ENCODE measurements at places on chromosomes 5 and 9.

- DNase-seq, result no peak
These were observed 119.0 kb downstream of the MAT2B start for GRCh38 chr5:163624431-163624830.

- DNase-seq, result no peak
These were observed 351.2 kb downstream of the RAB3C start for GRCh38 chr5:58933891-58934628.

DNA sequence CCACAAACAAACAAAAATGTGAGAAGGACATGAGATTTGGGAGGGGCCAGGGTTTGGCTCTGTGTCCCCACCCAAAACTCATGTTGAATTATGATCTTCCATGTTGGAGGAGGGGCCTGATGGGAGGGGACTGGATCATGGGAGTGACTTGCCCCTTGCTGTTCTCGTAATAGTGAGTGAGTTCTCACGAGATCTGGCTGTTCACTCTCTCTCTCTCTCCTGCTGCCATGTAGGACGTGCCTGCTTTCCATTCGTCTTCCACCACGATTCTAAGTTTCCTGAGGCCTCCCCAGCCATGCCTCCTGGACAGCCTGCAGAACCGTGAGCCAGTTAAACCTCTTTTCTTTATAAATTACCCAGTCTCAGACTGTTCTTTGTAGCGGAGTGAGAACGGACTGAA is 118.7 kb downstream of the RXRA start:
- DNase-seq, result no peak

- no peak for DNase-seq
These were observed 12.3 kb upstream of the SPOUT1 start for GRCh38 chr9:128841694-128842492.

DNA sequence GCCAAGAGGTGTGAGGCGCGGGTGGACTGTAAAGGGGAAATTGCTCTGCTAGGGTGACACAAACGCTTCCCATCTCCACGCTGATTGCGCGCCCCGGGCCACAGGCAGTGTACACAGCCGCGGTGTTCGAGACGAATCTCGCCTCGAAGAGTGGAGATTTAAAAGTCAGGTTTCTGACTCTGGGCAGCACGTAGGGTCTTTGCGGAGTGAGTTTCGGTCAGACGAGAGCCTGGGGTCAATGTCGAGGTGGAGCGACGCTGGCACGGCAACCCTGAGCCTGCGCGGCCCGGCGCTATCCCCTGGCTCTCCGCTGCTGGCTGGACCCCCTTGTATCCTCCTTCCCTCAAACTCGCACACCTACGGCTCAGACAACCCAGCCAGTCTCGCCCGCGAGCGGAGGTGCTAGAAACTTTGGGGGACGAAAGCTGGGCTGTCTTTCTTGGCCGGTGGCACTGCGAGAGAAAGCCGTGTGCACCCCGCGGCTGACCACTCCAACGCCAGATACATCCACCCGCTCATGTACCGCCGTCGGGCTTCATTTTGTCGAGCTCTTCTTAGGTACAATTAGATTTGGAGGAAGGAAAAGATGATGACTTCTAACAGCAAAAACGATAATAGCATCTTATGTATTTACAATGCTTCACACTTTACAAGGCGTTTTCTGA is 5.4 kb upstream of the FOXB2 start:
- DNase-seq, result no peak

GRCh38 chr5:71938895-71939294 is 168.4 kb upstream of the MAP1B start:
- DNase-seq, result no peak

DNA sequence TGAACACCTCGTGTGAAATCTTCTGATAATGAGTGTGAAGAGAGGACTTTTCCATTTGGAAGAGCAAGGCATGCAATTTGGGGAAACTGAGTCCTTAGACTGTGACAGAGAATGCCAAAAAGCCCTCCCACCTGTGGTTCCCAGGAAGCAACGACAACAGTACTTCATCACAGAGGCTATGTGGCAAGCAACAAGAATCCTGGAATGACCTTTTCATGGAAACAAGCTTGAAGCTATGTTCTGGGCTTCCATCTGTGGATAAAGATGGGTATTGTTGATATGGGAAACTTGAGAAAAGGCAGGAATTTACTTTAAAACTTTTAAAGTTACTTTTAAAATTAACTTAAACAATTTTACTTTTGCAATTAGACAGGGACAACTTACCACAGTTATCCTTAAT is 131.2 kb upstream of the ANKH start:
- DNase-seq, result no peak

DNA sequence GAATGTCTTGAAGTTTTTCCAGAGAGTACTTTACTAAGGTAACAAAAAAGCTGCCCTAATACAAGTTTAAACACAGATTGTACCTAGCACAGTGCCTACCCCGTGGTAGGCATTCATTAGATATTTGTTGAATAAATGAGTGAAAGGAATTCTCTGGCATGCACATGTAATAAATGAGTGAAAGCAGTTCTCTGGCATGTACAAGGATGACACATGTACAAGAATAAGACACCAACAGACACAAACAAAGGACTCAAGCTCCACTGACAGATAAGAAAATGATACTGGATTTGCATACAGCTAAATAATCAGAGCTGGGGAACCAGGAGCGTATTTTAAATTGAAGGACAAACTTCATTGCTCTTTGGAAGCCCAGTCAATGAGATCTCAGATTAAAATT is 535.8 kb downstream of the EFNA5 start:
- DNase-seq, result no peak

DNA sequence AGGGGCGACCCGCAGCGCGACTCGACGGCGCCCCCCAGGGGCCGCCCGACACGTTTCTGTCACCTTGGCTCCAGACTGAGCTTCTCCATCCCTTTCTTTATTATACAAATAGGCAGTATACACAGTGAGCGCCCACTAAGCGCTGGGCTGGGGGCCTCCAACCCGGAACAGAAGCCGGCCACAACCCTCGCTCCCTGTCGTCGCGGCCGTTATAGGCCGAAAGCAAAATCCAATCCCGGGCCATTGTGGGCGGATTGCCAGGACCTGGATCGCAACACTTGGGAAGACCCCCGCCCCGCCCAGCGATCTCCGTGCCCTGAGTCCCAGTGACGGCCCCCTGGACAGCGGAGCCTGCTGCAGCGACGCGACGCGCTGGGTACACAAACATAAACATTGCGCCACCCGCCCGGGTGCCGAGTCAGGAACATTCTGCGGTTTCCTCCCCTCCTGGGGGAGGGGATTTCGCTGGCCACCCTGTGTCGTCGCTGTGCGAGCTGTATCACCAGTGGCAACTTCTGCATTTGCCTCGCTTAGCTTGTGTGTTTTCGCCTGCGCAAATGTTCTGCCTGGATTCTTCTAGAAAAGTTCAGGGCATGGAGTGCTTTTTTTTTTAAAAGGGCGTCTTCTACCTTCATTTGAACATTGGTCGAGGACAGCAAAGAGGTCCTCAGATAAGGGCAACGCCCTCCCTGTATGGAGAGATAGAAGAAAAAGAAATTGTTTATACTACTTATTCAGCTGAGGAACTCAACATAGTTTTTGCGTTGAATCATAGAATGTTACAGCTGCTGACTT is 1.3 kb upstream of the DUSP1 start:
- DNase-seq, result peak; percentile 68

DNA sequence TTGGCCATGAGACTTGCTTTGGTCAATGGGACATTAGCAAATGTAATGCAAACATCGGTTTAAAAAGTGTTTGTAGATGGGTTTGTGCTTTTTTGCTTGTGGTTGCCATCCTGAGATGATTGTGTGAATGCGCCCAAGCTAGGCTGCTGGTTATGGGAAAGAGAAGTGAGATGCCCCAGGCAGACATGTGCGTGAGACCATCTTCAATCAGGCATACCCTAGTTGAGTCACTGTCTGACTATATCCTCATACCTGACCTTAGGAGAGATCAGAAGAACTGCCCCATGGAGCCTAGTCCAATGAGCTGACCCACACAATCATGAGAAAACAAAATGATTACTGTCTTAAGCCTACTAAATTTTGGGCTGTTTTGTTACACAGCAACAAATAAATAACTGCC is 36.8 kb upstream of the ZNF608 start:
- DNase-seq, result no peak

DNA sequence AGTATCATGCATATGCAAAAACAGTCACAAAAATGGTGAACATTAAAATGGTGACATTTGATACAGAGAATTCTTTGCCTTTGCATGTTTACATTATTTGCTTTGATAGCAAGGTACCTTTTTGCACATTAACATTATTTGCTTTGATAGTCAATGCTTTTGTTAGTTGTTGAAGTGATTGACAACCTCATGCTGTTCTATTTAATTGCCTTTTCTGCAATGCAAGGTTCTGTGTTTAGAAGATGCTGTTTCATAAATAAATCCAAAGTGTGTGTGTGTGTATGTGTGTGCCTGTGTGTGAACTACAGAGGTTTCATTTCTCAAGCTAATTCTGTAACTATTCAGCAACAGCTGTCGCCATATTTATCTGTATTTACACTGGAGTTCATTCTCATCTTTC is 668.7 kb downstream of the NR2F1-AS1 start:
- no peak for DNase-seq

GRCh38 chr9:19440823-19441580 is 32.2 kb downstream of the ACER2 start:
- DNase-seq, result no peak

- no peak for DNase-seq
These were observed 125.5 kb downstream of the TENT4A start for GRCh38 chr5:6838736-6839135.

DNA sequence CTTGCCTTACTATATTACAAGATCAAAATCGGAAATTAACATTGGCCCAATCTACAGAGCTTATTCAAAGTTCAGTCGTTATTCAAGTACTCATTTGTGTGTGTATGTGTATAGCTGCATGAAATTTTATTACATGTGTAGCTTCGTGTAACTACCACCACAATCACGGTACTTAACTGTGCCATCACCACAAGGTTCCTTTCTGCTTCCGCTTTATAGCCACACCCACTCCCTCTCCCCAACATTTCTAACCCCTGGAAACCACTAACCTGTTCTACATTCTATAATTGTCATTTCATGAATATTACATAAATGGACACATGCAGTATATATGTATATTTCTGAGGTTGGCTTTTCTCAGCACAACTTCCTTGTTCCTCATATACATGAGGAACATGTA is 4.0 kb upstream of the TEX48 start:
- no peak for DNase-seq

- DNase-seq, result no peak
These were observed 2045.9 kb upstream of the WWC1 start for GRCh38 chr5:166245556-166245955.

GRCh38 chr5:32206509-32207354 is 32.6 kb upstream of the GOLPH3 start:
- DNase-seq, result no peak

DNA sequence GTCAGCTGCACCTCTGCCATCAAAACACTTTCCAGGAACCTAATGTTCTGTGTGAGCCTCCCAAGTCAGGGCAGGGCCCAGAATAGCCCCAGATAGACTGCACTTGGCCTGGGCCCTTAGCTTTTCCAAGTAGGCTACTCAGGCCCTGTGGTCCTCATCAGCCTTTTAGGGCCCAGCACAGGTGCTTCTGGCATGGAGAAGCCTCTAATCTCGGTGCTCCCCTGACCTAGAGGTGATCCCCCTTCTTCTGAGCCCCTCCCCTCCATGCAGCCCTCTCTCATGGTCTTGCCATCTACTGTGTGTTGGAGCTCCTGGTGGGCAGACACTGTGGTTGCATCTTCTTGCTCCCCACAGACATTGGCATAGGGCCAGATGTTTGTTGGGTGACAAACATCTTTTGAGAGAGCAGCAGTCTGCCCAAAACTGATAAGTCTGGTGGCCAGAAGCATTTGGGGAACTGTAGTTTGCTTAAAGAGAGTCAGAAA is 28.1 kb downstream of the FRMPD1 start:
- DNase-seq, result no peak

DNA sequence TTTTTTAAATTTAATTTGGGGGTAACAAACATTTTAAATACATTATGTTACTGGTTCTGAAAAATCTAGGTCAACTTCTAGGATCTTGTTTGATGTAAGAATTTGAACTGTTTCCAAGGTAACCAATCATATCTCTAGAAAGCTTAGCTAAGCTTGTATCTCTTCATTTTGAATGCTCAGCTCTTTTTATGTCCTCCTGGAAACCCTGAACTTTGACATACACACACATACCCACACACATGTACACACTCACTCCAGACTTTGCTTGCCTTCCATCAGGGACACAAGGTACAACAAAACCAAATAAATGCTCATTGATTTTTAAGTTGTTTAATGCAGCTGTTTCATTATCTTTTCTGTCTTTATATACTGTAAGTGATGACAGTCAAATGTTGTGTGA is 178.5 kb downstream of the RAB3C start:
- no peak for DNase-seq

GRCh38 chr5:140632366-140633020 is 482 bp downstream of the CD14 start:
- DNase-seq, result no peak

GRCh38 chr9:131927091-131927490 is 152.6 kb downstream of the MED27 start:
- no peak for DNase-seq

DNA sequence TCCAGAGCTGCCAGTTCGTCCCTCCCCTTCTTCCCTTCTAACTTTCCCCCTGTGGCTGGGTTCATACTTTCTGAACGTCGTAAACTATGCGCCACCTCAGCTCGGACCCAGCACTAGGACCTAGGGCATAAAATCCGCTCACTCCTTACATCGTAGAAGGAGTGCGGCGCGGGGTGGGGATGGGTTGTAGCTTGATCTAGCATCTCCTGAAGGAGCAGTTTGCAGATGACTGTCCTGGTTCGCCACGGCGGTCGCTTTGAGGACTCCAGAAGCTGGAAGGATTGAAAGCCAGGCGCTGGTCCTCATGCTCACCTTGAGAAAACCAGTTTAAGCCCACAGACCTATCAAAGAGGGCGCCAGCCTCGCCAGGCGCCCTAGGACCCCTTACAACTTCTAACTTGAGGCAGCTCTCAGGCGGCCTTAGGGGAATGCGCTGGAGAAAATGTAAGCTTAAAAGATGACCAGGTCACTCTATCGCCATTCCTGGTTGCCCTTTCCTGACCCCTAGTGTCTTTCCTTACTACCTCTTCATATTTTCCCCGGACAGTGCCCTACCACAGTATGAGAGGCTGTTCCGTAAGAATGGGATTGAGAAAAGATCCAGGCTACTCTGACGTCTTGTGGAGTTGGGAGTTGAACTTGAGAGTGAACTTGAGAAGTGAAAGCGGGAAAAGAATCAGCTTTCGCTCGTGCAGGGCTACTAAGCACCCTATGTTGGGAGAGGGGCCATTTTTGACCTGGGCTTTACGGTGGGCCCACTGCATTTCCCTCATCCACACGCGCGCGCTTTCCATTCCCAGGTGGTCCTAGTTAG is 2.8 kb downstream of the RORB start:
- DNase-seq, result no peak

DNA sequence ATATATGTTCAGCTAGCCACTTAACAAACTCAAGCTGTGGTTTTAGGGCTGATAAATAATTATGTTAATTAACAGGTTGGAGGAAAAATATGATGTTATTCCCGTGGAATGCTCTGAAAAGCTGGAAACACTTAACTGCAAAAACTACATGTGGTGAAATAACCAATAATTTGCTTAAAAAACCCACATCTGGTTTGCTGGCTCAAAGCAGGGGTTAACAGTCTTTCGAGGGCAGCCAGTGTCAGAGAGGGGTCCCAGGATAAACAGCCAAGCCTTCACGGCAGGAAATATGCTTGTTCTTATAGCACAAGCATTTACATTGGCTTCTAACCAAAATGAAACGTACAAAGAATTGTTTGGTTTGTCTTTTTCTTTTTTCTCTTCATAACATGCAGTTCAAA is 254.0 kb upstream of the GAS1 start:
- no peak for DNase-seq

GRCh38 chr5:156920861-156921431 is 42.1 kb downstream of the TIMD4 start:
- DNase-seq, result no peak

- DNase-seq, result no peak
These were observed 82.0 kb upstream of the PCAT7 start for GRCh38 chr9:94472806-94473360.

Measured in stimulated activated CD4-positive, alpha-beta T cell treated with anti-CD3 and anti-CD28 coated beads, TNF-alpha, amount 100 ng/mL, for 24 hours (primary cell).